ENCODE measurements at places on chromosomes 11 and 22.
A peak's percentile ranks its signal among the peaks of the same experiment; 100 is the strongest.

GRCh38 chr22:42959576-42960509, 55.1 kb downstream of the PACSIN2 start:
- no peak for DNase-seq

GRCh38 chr22:21940521-21940920, 12.1 kb downstream of the PPM1F start:
- DNase-seq: no peak

DNA sequence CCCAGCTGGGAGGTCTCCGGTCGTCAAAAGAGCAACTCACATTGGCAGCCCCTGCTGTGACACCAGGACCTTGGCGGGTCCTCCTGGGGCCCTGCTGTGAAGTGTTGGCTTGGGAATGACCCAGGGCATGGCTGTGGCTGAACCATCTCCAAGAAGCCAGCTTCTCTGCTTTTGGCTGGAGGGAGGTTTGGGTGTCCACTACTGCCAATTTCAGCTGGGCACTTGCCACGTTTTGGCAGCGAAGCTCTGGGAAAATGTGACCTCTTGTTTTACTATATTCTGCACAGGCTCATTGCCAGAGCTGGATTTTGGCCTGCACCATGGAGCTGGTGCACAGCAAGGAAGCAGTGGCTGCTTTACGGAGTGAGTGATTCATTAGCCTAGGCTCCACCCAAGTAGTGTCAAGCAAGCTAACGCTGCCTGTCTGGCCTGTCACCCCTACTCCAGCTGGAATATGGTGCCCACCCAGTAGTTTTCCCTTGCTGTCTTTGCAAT, 24.3 kb upstream of the SMCO4 start:
- no peak for DNase-seq

DNA sequence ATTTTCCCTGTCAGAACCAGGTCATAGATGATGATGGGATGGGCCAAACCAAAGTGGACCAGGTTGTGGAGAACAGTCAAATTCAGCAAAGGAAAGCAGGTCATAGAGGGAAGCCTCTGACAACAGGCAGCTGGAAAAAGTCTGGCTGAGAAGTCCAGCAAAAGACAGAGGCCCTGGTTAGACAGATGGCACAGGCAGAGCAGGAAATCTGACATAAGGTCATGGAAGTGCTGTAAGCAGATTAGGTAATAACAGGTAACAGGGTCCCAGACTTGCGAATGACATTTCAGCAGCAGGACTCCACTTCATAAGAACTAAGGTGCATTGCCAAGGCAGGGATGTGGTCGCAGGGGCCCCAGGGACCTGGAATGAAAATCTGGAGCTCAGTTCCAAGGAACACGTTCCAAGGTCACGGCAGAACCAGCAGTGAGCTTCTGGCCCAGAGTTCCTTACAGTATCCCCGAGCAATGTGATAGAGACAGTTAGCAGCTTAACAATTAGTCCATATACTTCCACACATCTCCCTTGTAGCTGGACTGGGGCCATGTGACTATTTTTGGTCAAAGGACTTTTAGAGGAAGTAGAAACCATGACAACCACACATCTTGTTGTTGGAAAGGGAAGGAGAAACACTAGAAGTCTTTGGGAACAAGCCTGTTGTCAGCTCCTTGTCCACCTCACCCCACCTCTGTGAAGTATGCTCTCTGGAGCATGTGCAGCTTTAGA, 75.4 kb downstream of the ME3 start:
- no peak for DNase-seq

GRCh38 chr11:76688146-76688545, 17.6 kb upstream of the LRRC32 start:
- DNase-seq: no peak

DNA sequence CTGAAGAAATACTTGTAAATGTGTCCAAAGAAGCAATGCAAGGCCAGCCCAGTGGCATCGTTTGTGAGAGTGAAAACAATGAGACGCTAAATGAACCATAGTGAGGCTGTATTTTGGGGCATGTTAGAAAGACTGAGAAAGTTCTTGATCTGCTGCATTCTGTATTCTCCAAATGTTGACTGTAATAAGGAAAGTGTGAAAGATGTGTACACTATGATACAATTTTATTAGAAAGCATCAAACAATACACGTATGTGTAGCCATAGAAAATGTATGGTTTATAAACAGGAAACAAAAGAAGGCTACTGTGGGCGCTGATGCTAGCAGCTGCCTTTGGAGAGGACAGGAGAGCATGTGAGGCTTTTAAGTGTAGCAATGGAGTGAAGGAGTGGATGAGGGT, 233.5 kb upstream of the E2F8 start:
- DNase-seq: no peak

DNA sequence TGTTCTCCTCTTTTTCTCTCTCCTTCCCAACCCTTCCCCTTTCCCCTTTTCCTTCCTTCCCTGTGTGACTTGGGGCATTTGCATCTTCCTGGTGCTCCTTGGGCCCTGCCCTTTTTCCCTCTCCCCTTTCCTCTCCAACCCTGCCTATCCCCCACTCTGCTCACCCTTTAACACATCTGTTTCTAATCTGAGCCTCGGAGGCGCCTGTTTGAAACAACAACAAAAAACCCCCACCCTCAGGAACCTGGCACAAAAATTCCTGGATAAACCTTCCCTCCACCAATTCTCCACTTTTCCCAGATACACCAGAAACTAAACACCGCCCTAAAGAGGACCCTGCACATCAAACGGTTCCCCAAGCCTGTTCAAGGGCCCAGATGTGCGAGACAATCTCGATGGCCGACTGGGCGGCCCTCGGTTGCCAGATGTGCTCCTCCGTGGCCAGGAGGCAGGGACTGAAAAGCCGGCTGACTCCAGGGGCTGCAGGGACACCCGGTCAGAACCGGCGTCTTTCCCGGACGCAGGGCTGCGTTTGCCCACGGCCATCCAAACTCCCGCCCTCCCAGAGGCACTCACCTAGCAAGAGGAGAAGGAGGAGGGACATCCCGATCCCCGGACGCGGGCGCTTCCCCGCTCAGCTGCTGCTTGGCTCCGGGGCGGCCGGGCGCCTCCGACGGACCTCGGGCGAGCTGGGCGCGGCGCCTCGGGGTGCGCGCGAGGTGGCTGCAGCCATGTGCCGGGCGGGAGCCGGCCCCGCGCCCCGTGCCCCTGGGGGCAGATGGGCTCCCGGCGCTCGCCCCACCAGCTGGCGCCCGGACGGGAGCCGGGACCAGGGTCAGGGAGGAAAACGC, 486 bp downstream of the CLMP start:
- DNase-seq: no peak

- DNase-seq: no peak
Observed at GRCh38 chr11:45919806-45920530, 2.3 kb upstream of the PEX16 start.

- DNase-seq: no peak
Observed at GRCh38 chr11:30826911-30827310, 240.8 kb upstream of the MPPED2 start.

DNA sequence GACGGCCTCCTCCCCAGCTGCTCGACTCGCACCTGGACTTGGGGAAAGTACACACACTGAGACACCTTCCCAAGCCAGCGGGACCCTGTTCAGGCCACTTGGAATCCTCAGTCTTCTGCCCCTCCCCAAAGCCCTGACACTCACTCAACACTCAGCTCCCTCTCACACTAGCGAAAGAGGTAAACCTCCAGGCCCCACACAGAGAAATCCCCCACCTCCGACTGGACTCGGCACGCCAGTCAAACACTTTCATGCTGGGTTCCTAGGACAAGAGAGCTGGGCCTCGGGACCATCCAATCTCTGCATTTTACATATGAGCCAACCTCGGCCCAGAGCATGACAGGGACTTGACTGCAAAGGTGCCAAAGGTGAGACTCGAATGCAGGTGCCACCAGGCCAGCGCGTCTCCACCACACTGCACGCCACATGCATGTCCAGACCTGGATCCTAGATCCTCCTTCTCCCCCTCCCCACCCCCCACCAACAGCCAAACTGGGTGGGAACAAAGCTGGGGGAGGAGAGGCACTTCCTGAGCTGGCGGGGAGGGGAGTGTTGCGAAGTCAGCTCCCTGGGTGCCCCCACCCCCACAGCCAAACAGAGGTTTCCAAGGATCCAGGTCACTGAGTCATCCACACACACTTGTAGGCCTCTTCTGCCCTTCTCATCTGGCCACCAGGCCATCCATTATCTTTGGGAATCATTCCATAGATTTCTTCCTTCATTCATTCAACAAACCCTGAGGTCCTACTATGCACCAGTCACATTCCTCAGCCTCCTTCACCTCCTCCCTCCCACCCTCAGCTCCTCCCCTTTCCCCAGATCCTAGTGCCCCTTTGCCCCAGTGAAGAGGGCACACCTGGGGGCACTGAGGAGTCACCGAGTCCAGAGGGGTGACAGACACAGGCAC, 10.7 kb upstream of the CD5 start:
- no peak for DNase-seq

- DNase-seq: no peak
Observed at GRCh38 chr11:65618763-65619162, 3.2 kb downstream of the PCNX3 start.

DNA sequence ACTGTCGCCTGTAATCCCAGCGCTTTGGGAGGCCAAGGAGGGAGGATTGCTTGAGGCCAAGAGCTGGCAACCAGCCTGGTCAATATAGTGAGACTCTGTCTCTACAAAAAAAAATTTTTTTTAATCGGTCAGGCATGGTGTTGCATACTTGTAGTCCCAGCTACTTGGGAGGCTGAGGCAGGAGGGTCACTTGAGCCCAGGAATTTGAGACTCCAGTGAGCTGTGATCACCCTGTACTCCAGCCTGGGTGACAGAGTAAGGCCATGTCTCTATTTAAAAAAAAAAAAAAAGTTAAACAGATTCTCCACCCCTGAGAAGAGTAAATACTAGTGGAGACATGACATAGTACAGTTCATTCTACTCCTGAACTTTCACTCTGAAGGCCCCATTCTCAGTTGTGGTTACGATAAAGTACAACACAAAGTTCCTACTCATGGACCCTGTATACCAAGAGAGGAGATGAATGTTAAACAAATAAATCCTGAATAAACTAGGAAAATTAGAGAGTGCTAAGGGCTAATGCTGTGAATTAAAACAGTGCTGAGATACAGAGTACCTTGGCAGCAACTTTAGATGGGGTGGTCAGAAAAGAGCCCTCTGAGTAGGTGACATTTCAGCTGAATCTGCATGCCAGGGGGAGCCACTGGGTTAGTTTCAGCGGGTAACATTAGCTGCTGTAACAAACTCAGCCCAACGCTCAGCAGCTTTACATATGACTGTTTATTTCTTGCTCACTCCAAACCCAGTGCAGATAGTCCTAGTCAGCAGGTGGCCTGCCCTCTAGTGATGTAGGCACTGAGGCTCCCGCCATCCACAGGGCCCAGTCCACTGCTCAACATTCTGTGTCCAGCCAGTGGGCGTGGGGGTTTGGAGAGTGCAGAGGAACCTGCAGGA, 75.1 kb downstream of the DBX1 start:
- DNase-seq: no peak

- DNase-seq: no peak
Observed at GRCh38 chr11:11071486-11071885, 213.6 kb upstream of the ZBED5 start.

DNA sequence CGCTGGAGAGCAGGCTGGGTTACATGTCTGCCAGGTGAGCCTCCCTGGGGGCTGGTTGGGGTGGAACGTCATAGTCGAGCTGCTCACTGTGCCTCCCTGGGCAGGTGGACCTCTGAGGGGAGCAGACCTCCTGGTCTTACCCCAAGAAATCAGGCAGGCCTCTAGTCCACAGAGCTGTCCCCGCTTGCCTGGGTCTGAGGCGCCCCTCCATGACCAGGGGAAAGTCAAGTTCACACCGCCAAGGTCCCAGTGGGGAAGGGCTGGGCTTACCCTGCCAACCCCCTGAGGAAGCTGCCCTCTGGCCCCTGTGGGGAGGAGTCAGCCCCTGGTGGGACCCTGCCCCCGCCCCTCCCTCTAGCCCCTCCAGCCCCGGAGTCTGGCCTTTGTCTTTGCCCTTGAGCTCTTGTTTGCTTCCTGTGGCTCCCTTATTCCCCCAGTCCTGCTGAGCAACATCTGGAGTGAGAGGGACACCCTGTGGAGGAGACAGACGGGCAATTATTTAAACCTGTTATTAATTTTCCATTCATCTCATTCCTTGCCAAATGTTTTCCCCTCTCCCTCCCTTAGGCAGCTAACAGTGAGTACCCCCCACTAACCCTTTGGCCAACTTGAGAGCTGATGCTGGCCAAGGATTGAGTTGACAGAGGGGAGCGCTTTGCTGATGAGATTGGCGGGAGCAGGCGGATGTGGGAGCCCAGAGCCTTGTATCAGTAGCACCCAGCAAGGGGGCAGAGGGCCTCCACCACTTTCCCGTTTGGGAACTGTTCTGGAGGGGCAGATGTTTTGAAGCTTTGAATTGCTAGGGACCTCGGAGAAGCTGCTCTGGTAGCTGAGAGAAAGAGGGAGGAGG, 83.4 kb downstream of the CEP164 start:
- DNase-seq: no peak

GRCh38 chr11:416757-417621, 2.2 kb upstream of the SIGIRR start:
- no peak for DNase-seq

- no peak for DNase-seq
Observed at GRCh38 chr11:83011333-83012167, 60.1 kb downstream of the RAB30 start.

DNA sequence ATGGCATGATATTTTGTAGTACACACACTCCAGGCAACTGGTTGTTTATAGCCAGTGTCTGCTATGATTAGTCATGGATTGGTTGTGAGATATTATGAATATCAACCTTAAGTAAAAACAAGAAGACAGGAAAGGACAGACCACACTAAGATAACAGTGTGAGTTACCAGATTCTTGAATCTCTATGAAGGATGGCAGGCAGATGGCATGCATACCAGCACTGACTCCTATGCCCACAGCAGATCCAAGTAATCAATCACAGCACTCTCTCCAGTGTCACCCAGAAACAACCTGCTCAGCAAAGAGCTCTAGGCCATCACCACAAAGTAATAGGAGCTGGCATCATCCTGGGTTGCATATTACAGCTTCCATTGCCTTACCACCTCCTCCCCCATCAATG, 116.6 kb downstream of the GALNT18 start:
- DNase-seq: no peak

DNA sequence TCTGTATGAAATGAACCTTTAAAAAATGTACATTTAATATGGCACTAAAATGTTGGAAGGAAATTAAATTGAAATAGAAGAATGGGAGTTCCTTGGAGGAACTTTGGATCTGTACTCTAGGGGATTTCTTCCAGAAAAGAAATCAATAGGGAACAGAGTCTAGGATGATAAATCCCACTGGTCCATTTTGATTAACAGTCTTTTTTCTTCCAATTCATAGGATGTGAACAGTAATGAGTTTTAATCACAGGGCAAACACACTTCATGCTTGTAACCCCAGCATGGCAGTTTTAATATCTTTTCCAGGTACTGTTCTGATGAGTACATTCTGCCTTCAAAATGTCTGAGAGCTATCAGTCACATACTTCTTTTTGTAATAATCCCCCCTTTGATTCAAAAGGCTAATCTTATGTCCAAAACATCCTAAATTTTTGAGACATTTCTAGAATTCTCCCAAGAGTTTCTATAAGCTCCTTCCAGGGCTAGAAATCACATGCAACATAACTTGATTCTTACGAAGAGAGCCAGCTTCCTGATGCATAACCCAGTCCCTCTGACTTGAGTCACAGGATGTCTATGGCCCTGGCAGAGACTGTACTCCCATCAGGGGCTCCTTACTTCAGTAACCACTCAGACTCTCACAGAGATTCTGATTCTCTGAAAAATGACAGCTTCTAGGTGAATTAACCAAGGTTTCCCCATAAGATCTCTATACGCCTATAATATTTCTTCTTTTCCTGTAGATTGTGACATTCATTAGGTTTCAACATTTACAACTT, 112.9 kb downstream of the SLC36A4 start:
- peak; percentile 4 for DNase-seq
